Stimulated activated CD4-positive, alpha-beta T cell treated with anti-CD3 and anti-CD28 coated beads, TNF-alpha, amount 100 ng/mL, for 48 hours (primary cell): ENCODE measurements at places on chromosomes 2 and 18.

GRCh38 chr2:555164-555922 is 121.9 kb downstream of the TMEM18 start:
- DNase-seq: no peak

DNA sequence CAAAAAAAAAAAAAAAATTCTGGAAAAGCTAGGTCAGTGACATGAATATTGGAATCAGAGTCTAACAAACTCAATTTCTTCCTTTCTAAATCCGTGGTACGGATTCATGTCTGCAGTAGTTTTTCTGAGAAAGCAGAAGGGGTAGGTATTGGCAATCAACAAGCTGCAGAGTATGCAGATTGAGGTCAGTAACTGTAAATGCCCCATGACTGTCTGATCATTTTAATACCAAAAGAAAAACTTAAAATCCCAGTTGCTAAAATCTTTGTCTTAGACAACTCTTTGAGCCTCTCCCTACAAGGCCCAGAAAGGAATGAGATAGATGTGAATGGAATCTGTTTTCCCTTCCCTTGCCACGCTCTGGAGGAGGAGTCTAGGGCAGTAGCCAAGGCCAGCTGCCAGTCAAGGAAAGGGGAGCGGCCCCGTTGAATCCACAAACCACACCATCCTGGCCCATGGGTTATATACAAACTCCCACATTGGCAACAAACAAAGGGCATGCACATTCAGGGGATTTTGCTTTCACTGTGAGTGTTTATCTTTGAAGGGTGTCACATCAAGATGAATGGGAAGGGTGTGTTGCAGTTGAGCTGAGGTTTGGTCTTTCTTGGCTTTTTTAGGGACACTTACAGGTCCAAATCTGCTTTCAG is 6.1 kb upstream of the CASP8 start:
- DNase-seq: no peak

GRCh38 chr2:237935740-237936452 is 30.9 kb upstream of the UBE2F start:
- no peak for DNase-seq

- DNase-seq: no peak
These were observed 1.9 kb downstream of the TFPI start for GRCh38 chr2:187552381-187552780.

DNA sequence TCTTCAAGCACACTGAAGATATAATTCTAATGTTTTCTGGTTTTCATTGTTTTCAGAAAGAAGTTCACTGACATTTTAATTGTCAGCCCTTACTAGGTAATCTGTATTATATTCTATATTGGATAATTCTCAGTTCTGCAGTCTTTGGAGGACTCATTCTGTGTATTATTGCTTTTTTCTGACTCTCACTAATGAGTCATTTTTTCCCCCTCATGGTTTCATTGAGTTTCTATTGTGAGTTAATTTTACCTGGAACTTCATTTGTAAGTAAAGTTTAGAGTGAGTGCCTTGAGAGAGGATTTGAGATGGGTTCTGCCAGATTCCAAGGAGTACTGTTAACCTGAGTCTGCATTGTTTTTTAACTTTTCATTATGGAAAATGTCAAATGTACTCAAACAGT is 90.4 kb upstream of the LYPD1 start:
- DNase-seq: no peak

GRCh38 chr2:219398721-219399363 is 11.1 kb upstream of the DNPEP start:
- DNase-seq: no peak

GRCh38 chr2:59339837-59340207 is 1098.7 kb upstream of the FANCL start:
- DNase-seq: no peak

- DNase-seq: no peak
These were observed 17.2 kb upstream of the IL37 start for GRCh38 chr2:112893752-112894151.

DNA sequence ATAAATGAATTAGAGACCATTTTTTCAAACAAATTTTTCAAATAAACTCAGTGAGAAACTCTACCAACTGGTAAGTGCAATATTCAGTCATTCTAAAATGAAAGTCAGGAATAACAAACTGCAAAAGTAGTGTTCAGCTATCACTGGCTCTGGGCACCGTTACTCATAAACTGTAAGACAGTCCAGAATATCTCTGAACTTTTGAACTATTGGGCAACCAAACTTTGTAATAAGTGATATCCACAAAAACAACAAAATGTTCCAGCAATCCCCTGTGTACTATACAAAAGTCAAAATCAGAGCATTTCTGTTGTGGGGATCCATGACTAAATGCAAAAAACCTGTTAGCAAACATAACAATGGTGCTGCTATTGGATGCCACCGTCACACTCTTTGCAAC is 56.3 kb downstream of the SLC25A12 start:
- DNase-seq: no peak

- no peak for DNase-seq
These were observed 80.8 kb upstream of the WIPF1 start for GRCh38 chr2:174678395-174678794.

DNA sequence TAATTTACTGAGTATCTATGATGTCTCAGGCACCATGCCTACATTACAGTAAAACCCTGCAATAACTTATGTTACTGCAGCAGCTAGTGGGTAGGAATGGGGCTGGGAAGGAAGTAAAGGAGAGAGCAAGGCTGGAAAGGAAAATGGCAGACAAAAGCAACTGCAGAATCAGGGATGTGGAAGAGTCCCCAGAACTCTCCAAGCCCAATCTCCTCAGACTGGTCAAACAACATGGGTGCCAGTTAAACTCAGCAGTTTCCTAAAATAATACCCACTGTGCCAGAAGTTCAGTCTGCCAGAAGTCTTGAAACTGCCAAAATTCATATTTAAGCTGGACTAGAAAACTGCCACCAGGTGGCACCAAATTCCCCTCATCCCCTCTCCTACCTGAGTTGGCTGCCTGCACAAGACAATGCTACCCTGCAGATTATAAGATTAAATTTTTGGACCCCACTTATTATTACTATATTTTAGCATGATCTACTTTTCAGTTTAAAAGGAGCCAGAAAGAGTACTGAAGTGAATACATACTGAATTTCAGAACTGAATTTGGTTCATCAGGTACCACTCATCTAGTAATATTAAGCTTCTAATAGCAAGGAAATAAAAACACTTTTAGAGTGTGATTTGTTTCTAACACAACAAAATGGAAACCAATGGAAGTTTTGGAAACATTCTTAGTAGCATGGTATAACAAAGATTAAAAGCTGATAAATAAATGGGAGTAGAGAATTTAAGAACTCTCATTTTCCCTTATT is 86.8 kb upstream of the DNER start:
- DNase-seq: peak; percentile 44

- no peak for DNase-seq
These were observed 282.2 kb upstream of the SOX11 start for GRCh38 chr2:5409898-5410381.

DNA sequence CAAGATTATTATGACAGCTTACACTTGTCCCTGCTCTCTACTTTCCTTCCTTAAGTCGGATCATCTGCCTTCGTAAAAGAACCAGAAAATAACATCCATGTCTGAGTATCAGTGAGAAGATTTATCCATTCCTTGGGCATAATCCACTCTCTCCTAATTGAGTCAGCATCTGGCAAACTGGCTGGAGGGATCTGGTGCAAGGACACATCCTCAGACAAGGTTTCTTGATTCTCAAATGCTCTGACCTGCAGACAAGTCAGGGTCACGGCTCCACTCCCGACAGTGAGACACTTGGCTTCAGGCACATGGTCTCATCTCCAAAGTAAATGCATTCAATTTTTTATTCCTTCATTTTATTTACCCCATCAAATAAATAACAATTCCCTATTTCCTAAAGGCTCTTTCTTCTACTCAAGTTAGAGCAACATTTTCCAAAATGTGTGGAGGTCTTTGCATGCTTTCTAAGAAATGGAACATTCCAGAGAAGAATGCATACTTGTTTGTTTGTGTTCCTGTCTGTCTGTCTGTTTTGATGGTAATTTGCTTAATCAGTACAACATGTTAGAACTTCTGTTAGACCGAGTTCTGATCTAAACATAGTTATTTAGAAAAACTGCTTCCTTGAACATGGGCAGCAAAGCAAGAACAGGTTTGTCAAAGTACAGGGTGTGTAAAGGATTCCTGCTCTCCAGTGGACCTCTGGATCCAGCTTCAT is 246.9 kb downstream of the IRS1 start:
- DNase-seq: no peak

DNA sequence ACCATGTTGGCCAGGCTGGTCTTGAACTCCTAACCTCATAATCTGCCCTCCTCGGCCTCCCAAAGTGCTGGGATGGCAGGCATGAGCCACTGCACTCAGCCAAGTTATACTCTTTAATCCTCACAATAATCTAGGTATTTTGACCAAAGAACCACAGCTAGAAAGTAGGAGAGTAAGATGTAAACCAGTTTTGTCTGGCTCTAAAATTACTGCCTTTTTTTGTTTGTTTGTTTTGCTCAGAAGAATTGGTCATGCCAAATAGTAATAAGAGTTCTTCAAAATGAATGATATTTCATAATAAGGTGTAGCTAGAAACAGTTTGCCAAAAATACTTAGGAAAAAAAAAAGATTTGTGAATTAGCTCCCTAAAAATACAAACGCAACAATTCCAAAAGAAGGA is 36.7 kb downstream of the SCN2A start:
- DNase-seq: no peak

- no peak for DNase-seq
These were observed 1.2 kb upstream of the ST6GAL2 start for GRCh38 chr2:106886916-106887758.

DNA sequence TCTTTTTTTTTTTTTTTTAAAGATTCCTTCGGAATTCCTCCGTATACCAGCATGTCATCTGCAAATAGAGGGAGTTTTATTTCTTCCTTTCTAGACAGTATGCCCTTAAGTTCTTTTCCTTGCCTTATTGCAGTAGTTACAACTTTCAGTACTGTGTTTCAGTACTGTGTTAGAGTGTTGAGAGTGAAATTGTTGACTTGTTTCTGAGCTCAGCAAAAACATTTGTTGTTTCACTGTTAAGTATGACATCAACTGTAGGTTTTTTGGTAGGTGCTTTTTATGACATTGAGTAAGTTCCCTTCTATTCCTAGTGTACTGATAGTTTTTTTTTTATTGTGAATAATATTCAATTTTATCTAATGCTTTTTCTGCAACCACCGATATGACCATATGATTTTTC is 43.9 kb downstream of the ACVR2A start:
- no peak for DNase-seq

DNA sequence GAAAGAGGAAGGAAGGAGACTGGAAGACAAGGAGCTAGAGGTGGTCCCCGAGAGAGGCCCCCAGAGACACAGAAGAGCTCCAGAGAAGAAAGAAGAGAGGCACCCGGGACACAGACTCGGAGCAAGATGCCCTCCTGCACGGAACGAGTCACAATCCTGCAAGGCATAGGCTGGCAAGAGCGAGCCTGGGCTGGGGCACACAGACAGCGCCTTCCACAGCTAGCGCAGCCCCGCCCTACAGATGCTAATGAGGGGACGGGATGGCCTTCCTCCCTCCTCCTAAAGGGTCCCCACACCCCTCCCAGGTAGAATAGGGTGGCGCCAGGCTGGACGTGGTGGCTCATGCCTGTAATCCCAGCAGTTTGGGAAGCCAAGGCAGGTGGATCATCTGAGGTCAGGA is 19.8 kb upstream of the GPR17 start:
- DNase-seq: no peak

DNA sequence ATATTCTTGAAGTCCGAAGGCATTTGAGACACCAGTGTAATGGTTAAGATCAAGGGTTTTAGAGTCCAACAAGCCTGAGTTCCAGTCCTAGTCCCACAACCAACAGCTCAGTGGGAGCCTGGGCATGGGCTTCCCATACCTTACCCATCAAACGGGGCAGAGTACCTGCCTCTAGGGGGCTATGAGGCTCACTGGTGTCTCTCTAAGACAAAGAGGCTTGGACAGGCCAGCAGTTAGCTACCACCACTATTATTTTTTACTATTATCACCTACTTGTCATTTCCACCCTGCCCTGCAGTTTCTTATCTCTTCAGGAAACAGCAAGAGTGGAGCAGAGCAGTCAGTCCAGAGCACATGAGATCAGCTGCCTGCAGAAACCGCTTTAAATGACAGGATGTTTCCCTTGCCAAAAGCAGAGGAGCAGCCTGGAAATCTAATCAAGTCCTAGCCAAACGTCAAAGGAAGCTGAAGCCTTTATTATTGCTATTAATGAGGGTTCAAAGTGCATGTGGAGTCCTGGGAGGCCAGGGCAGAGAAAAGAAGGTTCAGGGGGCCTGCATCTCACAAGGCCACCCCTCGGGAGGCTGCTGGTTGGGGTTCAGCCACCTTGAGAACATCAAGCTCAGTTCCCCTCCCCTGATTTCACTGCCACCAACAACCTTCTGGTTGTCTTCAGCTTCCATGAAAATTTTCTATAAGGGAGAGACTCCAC is 66.6 kb downstream of the STPG4 start:
- DNase-seq: no peak

DNA sequence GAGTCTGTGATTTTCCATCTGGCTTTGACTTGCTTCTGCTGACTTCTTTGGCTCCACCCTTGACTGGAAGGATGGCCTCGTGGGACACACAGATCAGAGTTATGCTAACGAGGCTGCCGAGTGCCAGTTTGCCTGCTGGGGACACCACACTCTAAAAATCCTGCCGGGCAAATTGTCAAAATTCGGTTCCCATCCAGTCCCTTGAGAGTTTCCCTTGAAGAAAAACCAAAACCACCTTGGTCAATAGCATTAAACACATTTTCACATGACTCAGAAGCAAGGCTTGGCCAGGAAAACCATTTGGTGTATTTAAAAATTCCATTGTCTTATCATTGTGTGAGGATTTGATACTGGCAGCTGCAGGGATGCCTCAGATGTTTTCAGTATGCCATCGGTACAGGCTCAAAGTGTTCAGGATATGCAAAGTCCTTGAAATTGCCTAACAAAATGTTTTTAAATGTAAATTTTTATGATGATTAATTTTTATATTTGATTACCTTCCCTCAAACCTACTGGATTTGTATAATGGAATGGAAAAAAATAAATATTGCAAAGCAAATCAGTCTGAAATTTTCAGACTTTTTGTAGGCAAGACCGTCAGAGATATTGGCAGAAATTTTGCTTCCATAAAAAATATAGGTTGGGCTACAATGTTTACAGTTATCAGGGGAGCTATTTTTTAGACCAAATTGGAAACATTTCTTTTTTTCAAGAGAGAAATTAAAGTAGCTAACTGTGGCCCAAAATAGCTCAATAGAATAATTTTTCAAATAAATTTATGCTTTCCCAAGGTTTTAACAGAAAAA is 41.6 kb downstream of the KCNE4 start:
- DNase-seq: no peak

GRCh38 chr2:208182835-208183234 is 7.0 kb downstream of the C2orf80 start:
- DNase-seq: no peak

DNA sequence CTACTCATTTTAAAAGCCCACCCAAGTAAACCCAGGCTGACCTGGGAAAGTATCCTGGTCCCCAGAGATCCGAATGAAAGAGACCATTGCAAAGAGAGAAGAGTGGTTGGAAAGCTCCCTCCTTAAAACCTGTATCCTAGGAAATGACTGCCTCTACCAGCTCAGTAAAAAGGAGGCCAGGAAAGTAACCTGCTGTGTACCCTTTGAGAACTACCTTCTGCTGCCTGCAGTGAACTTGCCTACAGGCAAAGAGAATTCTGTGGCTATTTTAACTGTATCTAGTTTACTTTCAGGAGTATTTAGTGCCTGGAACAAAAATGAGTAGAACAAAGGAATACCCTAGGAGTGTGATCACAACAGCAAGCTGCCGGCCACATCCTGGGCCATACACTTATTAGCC is 641.7 kb upstream of the NRXN1 start:
- DNase-seq: no peak
